ENCODE measurements at places on chromosomes 6 and 20.

- no peak for DNase-seq
These were observed 43.5 kb downstream of the NOL4L start for GRCh38 chr20:32541323-32542258.

GRCh38 chr20:62792182-62792939 is 3.9 kb upstream of the MRGBP start:
- no peak for DNase-seq

GRCh38 chr6:105078386-105078708 is 101.5 kb downstream of the POPDC3 start:
- no peak for DNase-seq

GRCh38 chr20:9903048-9903655 is 64.3 kb upstream of the PAK5 start:
- no peak for DNase-seq

DNA sequence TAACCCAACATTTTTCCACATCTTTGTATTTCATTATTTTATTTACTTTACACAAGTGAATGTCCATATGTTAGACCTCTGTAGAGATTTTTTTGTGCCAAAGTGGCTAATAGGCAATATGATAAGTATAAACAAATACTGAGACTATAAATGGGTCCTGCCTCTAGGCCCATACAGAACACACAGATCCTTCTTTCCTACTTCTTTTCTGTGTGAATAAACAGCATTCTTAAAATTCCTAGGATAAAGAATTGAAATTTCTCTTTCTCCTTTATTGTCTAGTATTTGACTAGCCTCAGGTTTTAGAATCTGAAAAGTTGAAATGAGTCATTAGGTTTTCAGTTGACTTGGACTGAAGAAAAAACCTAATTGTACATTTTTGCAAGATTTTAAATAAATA is 46.3 kb upstream of the HS3ST5 start:
- DNase-seq: no peak

GRCh38 chr6:101224751-101225150 is 168.8 kb upstream of the GRIK2 start:
- no peak for DNase-seq

- DNase-seq: no peak
These were observed 62.3 kb upstream of the SLCO4A1 start for GRCh38 chr20:62580052-62580451.

DNA sequence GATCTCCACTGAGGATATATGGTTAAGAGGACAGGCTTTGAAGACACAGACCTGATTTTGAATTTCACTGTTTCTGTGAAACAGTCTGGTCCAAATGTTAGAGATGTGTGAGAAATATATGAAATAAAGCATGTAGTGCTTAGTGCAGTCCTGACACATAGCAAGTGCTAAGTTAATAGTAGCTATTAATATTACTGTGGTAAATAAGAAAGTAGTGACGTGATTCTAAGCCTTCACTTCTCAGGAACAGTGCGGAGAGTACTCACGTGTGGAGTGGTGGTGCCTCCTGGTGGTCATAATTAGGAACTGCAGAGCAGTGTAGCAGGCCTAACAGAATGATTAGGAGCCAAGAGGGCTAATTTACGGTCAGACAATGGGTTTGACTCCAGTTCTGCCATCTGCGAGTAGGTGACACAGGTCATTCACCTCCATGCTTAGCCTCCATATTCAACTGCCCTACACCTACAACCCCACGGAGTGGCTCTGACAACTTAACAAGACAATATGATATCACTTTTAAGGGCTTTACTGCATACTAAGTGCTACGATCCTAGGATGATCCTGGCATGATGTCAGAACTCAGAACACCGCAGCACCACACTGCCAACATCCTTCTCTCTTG is 106.2 kb downstream of the JPH2 start:
- peak; percentile 59 for DNase-seq

GRCh38 chr6:154457881-154458284 is 52.6 kb downstream of the CNKSR3 start:
- DNase-seq: no peak

GRCh38 chr6:23534351-23534750 is 591.7 kb upstream of the NRSN1 start:
- DNase-seq: no peak

DNA sequence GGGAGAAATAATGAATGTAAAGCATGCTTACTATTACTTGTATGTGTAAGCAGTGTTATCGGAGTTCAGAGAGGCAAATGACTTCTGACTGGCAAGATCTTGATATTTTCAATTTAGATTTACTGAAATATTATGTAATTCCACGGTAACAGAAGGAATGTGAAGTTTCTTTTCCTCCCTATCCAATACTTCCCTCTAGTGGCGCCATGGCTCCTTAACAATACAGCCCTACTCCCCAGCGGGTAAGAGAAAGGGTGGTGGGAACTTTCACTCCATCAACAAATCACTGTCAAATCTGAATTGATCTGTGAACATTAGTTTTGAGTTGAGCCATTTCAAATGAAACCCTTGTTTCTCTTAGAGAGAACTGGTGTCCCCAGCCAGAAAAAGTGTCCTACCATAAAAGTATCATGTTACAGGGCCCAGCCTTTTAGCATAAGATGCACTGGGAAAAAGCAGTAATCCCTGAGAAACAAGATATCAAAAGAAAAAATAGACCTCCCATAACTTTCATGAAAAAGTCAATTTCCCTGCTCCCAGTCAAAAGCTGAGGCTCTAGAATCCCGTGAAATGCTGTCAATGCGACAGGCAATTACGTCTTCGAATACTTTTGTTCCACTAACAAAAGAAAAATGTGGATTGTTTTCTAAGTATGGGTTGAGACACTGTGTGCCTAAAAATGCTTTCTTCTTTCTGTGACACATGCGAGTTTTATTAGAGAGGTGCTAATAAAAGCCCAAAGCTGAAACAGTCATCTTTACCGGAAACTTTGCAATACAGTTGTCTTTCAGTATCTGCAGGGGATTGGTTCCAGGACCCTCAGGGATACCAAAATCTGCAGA is 12.9 kb downstream of the COX7A2 start:
- DNase-seq: no peak

DNA sequence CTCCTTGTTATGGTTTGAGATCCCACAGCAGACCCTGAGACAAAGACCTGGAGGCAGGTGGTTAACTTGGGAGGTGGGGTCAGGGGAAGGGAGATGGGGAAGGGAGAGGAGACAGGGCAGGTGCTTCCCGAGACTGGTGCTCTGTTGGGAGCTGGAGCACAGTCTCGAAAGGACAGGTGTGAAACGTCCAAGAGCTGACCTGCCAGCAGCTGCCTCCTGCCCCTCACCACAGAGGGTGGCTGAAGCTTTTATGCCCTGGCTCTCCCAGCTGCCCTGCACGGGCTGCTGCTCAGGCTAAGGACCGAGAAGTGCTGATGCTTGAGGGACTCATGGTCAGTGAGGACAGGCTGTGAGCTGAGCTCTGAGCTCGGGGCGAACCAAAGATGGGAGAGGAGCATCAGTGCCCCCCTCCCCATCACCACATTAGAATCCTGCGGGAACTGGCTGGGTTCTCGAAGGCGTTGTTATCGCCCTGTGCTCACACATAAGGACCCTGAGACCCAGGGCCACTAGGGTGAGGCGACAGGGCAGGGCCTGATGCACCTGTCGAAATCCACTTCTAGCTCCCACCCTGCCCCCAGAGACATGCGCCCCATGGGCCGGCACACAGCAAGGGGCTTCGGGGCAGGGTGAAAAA is 25.3 kb upstream of the CD93 start:
- DNase-seq: no peak

- no peak for DNase-seq
These were observed 8.9 kb downstream of the SLC16A10 start for GRCh38 chr6:111096246-111096645.

GRCh38 chr20:51026269-51026668 is 3.4 kb upstream of the KCNG1 start:
- no peak for DNase-seq

DNA sequence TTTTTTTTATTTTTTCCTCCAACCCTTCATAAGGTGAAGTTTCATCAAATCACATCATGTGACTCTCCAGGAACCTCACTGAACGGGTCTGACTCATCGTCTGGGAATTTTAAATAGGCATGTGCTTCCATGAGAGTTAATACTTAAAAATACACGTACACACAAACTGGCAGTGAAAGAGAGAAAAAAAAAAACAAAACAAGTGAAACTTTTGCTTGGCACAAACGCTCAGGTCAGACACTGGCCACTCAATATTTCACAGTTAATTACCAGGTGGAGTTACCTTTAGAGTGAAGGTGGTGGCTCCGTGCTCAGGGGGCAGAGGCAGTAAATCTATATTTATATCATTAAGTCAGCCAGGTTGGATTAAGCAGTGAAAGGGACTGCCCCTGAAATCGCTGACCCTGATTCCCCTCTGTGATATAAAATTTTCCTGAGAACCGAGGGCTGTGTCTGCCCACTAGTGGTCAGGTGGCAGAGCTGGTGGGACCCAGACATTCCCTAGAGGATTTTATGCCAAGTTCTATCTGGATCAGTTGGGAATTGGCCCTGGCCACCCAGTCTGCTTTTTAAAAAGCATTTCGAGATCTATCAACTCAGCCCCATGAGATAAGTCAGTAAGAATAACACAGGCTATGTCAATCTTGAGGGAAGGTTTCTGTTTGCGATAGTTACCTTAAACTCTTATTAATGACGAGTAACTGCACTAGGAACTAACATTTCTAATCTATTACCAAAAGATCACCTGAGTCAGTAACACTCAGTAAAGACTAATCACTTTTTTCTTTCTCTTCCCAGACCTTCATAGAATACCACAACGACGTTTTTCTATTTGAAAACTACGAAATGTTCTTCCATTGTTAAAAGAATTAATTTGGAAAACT is 259.1 kb downstream of the HDGFL1 start:
- DNase-seq: no peak

- DNase-seq: no peak
These were observed 909 bp downstream of the DNAAF9 start for GRCh38 chr20:3406481-3407039.

DNA sequence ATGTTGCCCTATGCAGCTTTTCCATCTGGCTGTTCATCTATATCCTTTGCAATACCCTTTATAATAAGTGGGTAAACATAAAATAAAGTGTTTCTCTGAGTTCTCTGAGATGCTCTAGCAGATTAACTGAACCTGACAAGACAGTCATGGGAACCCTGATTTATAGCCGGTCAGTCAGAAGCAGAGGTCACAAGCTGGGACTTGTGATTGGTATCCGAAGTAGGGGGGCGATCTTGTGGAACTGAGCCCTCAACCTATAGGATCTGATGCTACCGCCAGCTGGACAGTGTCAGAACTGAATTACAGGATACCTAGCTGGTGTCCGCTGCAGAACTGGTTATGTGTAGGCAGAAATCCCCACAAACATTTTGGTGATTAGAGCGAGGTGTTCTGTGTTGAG is 39.0 kb downstream of the SLC17A5 start:
- no peak for DNase-seq

- no peak for DNase-seq
These were observed 66.4 kb downstream of the POPDC3 start for GRCh38 chr6:105113422-105113821.
